T-cell (primary cell): ENCODE measurements at places on chromosomes 12 and 14. TPM values are rescaled to one million over a fixed set of nuclear protein-coding genes. Genes with fewer than 3 reads are reported as not detected.

The MRPL51 gene
- total RNA-seq, result 80.7 TPM

The MYH7 gene
- total RNA-seq, result not detected

DNA sequence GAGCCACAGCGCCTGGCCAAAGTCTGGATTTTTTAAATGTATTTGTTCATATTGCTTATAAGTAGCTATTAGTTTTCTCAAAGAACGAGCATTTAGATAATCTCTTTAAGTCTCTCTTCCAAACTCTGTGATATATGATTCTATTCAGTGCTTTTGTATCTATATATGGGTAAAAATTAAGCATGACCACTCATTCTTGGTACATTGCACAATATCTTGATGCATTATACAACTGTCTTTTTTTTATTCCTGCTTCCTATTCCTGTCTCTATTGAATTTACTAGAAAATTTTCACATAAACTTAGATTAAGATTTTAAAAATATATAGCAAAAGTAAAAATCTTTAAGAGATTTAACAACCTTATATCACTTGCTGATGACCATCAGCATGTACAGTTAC, 29.1 kb downstream of the SOCS2 start:
- no peaks in the 10 kb centered on the region for H3K27me3 ChIP-seq
- H3K27ac ChIP-seq, result no peak overlapping the region
- no peaks in the 10 kb centered on the region for H3K36me3 ChIP-seq
- H3K4me1 ChIP-seq, result no peaks in the 10 kb centered on the region

The EML1 gene
- 1.4 TPM for total RNA-seq

- no peaks in the 10 kb centered on the region for H3K27me3 ChIP-seq
- no peak for DNase-seq
- H3K4me3 ChIP-seq, result no peak overlapping the region
- H3K4me1 ChIP-seq, result peaks cover 8% of the 10 kb centered on the region
Observed at GRCh38 chr14:65084554-65085505, 17.5 kb downstream of the MAX start.

The CLEC1A gene
- total RNA-seq, result not detected

DNA sequence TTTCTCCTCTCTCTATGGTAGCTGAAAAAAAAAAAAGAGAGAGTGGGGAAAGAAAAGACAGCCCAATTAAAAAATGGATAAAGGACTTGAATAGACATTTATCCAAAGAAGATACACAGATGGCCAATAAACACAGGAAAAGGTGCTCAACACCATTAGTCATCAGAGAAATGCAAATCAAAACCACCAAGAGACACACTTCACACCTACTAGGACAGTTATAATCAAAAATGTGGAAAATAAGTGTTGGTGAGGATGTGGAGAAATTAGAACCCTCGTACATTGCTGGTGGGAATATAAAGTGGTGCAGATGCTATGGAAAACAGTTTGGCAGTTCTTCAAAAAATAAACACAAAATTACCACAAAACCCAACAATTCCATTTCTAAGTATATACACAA, 172.4 kb upstream of the GRIN2B start:
- no peak overlapping the region for H3K4me3 ChIP-seq
- H3K4me1 ChIP-seq, result no peaks in the 10 kb centered on the region
- H3K36me3 ChIP-seq, result no peaks in the 10 kb centered on the region
